ENCODE measurements at places on chromosomes 7 and 10. TPM values are rescaled to one million over a fixed set of nuclear protein-coding genes. Genes with fewer than 3 reads are reported as not detected.
A peak's percentile ranks its signal among the peaks of the same experiment; 100 is the strongest.

- no peak for DNase-seq
These were observed 187.6 kb downstream of the PFKFB3 start for GRCh38 chr10:6390213-6390845.

DNA sequence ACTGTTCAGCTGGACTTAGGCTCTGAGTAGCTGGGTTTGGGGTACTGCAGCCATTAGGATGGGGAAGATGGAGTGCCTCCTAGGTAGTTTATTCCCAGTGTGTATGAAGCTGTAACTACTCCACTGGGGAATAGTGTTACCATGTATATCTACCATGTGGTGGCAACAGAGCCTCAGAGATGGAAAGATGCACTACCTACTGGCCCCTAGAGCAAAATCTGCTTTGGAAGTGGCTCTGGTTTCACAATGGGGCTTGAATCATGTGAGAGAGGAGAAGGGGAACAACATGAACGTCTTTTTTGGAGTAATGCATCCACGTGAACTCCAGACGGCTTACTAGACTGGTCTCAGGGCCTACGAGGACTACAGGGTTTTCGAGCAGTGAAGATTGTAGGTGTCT lies 167.3 kb downstream of the CALCR start:
- no peak for DNase-seq

- DNase-seq = no peak
These were observed 14.9 kb downstream of the MICALL2 start for GRCh38 chr7:1444214-1444924.

DNA sequence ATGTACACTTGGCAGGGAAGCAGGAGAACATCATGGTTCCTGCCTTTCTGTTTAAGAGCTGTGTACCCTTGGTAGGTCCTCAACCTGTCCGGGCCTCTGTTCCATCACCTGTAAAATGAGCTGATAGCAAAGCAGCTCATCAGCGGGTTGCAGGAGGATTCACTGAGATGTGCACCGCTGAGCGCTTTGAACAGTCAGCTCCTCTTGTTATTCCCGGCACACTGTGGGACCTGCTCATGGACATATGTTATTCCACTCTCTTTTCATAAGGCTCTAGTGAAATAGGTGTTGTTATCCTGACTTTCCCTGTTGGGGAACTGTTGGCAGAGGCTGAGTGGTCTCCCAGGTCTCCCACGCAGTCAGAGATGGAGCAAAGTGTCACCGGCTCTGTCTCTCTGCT lies 497.5 kb upstream of the ZMIZ1 start:
- DNase-seq = no peak

DNA sequence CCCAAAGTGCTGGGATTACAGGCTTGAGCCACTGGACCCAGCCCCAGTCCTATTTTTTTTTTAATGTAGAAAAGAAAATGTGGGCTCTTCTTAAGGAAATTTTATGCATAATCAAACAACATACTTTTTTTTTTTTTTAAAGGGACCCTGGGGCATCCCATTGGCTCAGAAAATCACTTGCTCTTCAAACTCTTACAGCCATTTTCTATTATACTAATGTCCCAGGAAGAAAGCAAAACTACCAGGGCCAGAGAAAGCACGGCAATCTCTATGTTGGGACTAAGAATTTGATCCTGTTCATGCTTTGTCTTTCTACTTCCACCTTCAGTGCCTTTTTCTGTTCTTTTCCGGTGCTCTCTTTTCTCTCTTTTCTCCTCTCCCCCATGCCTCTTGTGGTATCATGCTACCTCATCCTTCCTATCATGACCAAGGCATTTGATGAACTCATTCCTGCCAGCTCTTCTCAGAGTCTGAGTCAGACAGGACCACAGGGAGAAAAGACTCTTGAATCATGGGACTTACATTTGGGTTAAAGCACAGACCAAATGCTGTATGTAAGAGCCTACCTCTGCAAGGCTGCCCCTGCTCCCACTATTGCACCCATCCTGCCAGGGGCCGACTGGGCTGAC lies 76.4 kb upstream of the CCNY start:
- no peak for DNase-seq

DNA sequence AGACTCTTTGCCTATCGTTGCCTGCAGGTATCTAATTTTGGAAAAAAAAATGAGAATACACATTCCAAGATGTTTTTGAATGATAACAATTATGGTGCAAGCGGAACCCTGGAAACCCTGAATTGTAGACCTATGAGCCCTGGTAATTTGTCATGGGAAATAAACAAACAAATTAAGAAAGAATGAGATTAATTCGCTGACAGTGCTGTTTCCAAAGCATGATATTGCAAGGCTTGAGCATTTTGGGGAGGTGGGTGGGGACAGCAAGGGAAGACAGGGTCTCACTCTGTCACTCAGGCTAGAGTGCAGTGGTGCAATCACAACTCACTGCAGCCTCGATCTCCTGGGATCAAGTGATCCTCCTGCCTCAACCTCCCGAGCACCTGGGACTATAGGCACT lies 900.3 kb downstream of the IPMK start:
- DNase-seq = no peak

DNA sequence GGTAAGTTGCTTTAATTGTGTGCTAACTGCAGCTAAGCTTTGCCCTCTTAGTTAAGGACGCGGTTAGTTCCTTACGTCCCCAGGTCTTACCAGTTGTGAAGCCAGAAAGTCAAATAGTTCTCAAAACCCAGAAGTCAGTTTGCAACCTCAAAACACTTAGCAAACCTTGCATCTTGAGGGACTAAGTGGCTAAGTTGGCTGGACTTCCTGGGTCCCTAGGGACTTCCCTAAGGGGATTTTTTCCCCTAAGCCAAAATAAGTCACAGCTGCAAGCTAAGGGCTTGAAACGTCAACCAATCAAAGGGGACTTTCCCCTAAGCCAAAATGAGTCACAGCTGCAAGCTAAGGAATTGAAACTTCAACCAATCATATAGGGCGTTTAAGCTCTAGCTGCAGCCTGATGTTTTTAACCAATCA lies 36.2 kb upstream of the HECW1 start:
- no peak for DNase-seq

- no peak for DNase-seq
These were observed 98.6 kb downstream of the LANCL2 start for GRCh38 chr7:55463686-55464262.

- peak; percentile 49 for DNase-seq
These were observed 21.2 kb upstream of the UCN3 start for GRCh38 chr10:5343561-5343960.

- DNase-seq = no peak
These were observed 145.3 kb upstream of the NAMPT start for GRCh38 chr7:106430103-106430502.

MSMB gene
- total RNA-seq = not detected

WNT16 gene
- total RNA-seq = not detected

SFMBT2 gene
- 1.9 TPM for total RNA-seq

DPYSL4 gene
- total RNA-seq = 5.6 TPM

BUB3 gene
- total RNA-seq = 148 TPM

GBX1 gene
- total RNA-seq = not detected
